ENCODE measurements at places on chromosomes 1 and 21.

- DNase-seq = no peak
These were observed 826 bp downstream of the TRIM17 start for GRCh38 chr1:228415853-228416216.

GRCh38 chr1:81877940-81878339 lies 77.2 kb downstream of the ADGRL2 start:
- DNase-seq = no peak

- DNase-seq = no peak
These were observed 41.2 kb downstream of the DMAP1 start for GRCh38 chr1:44254392-44254910.

DNA sequence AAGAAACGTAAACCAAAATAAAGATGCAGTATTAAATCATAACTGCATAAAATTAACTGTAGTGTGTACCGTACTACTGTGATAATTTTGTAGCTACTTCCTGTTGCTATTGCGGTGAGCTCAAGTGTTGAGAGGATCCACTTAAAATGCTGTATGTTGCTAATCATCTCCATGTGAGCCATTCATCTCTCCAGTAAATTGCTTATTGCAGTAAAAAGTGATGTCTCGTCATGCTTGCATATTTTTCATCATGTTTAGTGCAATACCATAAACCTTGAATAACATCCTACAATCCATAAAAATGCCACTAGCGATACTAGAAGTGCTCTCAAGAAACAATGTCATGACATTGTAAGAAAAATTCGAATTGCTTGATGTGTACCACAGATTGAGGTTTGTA lies 66.3 kb downstream of the RAVER2 start:
- no peak for DNase-seq

DNA sequence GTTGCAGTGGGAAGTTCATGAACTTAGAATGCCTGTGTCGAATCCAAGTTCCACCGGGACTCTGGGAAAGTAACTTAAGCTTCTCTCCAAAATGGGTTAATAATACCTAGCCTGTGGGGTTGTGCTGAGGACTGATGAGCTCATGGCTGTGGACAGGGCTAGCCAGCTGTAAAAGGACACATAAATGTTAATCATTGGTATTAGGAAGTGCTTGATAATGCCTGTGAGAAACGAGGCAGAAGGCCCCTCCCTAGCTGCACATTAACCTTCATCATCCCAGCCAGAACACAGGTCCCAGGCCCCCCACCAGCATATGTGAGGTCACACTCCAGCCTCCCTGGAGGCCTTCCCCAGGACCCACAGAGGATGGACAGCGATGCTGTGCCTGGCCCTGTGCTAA lies 789 bp upstream of the GJB4 start:
- no peak for DNase-seq

DNA sequence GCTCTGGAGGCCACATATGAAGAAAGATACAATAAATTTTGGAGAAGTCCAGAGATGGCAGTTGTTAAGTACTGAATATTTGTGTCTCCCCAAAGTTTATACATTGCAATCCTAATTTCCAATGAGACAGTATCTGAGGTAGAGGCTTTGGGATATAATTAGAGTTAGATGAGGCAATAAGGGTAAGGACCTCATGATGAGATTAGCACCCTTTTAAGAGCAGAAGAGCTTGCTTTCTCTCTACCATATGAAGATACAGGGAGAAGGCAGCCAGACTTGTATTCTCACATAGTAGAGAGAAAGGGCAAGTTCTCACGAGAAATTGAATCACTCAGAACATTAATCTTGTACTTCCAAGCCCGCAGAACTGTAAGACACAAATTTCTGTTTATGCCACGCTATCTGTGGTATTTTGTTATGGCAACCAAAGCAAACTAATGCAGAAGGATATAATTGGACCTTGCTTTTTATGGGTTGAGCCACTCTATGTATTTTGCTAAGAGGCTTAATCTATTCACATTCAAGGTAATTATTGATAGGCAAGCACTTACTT lies 430.1 kb downstream of the KCNT2 start:
- DNase-seq = no peak

- no peak for DNase-seq
These were observed 305.9 kb upstream of the USP25 start for GRCh38 chr21:15423676-15424445.

DNA sequence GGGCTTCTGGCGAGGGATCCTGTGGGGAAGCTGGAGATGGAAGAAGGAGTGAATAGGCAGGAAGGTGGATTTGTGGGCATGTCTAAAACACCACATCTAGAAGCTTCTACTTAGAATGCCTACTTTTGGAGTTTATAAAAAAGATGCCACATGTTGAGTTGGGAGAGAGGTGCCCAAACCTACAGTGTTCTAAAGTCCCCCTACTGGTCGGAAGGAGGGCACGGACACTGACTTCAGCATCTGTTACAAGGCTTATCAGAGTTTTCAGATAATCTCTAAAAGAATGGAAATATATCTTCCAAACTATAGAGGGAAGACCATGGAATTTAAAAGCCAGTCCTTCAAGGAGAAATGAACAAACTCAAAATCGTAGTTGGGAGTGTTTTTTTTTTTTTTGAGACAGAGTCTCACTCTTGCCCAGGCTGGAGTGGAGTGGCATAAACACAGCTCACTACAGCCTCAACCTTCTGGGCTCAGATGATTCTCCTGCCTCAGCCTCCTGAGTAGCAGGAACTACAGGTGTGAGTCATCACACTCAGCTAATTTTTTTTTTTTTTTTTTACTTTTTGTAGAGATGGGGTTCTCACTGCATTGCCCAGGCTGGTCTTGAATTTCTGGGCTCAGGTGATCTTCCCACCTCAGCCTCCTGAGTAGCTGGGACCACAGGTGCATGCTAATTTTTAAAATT lies 14.8 kb downstream of the IBA57 start:
- DNase-seq = no peak

GRCh38 chr1:187046293-187046692 lies 217.5 kb downstream of the PLA2G4A start:
- DNase-seq = no peak

DNA sequence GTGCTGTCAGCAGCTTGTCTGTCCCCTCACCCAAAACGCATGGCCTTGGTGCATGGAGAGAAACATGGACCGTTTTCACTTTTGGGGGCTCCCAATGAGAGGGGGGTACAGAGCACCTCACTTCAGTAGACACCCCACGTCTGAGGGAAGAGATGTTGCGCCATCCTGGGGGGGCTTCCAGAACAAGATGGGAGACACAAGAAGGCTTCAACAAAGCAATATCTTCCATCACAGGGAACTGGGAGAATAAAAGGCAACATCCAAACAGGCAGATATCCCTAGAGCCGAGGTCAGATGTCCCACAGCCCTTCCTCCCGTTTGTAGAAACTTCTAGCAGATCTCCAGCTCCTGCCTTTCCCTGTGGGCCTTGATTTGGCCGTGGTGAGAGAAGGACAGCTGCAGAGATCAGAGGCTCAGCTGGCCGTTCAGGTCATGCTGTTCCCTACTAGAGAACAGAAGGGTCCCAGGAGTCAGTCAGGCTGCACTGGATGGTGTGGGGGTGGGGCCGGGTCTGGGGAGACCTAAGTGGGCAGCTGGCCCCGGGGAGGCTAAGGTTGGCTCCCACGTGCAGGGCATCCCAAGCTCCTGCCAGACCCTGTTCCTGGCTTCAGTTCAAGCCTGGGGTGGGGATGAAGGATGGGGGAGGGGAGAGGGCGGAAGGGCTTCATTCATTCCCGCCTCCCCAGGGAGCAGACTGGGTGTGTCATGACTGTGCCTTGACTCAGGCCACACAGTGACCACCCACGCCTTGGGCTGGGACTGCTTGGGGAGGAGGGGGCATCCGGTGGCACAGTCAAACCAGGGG lies 4.4 kb downstream of the PLOD1 start:
- no peak for DNase-seq

DNA sequence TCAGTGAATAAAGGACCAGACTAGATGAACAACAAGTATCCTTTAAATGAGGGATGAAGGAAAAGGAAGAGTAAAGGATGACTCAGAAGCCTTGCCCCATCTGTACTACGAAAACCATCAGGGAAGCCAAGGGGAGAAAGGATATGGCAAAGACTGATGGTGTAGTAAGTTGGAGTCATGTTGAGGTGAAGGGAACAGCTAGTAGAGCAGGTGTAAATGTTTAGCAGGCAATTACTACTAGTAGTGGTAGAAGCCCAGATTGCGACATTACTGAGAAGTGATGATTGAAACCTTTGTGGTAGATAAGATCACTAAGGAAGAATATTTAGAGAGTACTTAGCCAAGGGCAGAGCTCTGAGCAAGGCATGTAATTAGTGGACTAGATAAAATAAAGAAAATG lies 84.0 kb downstream of the PHTF1 start:
- DNase-seq = no peak

- no peak for DNase-seq
These were observed 1.4 kb downstream of the RCSD1 start for GRCh38 chr1:167631386-167631935.

- no peak for DNase-seq
These were observed 297.7 kb downstream of the PTPRC start for GRCh38 chr1:198936371-198937083.

DNA sequence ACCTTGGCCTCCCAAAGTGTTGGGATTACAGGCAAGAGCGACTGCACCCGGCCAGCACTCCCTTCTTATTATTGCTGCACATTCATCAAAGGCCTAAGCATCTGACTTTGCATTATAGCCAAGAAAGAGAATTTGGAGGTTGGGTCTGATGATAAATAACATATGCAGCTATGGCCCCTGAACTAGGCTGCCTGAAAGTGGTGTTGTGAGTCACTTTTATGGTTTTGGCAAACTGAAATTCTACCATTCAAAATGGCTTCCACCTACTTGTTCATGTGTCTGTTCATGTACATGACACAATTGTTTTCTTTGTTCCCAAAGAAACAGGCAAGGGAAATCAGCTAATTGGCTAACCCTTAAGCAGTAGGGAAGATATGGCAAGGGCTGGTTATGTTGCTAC lies 25.0 kb upstream of the UAP1 start:
- DNase-seq = no peak

GRCh38 chr1:192367436-192367835 lies 50.6 kb downstream of the RGS21 start:
- no peak for DNase-seq

- DNase-seq = no peak
These were observed 54.5 kb downstream of the UTP25 start for GRCh38 chr1:209882286-209882685.

GRCh38 chr1:160925652-160926244 lies 28.9 kb downstream of the ITLN2 start:
- no peak for DNase-seq

DNA sequence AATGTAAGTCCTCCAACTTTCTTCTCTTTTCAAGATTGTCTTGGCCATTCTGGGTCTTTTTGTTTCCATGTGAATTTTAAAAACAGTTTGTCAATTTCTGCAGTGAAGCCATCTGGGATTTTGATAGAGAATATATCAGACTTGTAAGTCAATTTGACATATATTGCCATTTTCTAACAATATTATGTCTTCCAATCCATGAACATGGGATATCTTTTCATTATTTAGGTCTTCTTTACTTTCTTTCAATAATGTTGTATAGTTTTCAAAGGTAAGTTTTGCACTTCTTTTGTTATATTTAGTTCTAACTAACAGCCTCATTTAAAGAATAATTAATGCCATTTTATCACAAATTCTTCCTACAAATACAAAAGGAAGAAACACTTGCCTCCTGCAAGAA lies 73.4 kb downstream of the STUM start:
- DNase-seq = no peak

- no peak for DNase-seq
These were observed 674 bp downstream of the PPFIA4 start for GRCh38 chr1:203026666-203027663.

GRCh38 chr1:189787201-189787600 lies 690.5 kb downstream of the BRINP3 start:
- no peak for DNase-seq

DNA sequence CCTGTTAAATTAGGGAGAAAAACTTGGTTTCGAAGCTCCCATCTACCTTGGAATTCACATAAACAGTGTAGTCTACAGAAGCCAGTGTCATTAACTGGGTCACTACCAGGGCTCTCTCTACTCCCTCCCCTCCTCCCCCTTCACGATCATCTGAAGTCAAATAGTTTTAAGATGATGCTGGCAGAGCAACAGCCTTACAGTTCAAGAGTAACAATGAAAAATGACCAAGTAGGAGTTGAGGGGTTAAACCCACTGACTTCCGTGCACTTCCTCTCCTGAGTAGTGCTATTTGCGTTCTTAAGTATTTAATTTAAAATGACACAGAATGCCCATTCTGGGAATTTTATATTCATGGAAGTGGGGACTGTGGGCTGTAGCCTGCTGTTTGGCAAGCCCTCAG lies 236.9 kb downstream of the SIPA1L2 start:
- no peak for DNase-seq

DNA sequence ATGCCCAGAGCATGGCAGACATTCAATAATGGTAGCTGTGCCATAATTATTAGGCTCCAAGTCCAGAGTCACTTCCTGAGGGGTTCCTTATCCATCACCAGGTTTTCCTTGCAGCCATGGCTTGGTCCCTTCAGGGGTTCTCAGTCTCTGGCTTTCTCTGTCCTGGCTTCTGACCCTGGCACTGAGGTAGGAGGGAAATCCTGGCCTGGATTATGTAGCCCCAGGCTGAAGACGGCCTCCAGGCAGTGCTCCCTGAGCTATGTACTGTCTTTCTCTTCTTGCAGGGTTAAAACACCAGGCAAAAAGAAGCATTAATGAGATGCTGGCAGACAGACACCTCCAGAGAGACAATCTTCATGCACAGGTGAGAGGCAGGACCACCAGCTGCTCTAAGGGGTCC lies 9.5 kb upstream of the PADI3 start:
- DNase-seq = no peak

- DNase-seq = no peak
These were observed 1.2 kb downstream of the ACBD3 start for GRCh38 chr1:226185141-226186036.

Measured in stimulated activated effector memory CD8-positive, alpha-beta T cell treated with anti-CD3 and anti-CD28 coated beads, Interleukin-12 subunit alpha, Interleukin-12 subunit beta, amount 100 ng/mL, for 72 hours (primary cell).